ENCODE measurements at places on chromosomes 6 and 20. TPM values are rescaled to one million over a fixed set of nuclear protein-coding genes. Genes with fewer than 3 reads are reported as not detected.

GRCh38 chr6:42165016-42165415 is 8.1 kb upstream of the GUCA1A start:
- DNase-seq, result no peak

DNA sequence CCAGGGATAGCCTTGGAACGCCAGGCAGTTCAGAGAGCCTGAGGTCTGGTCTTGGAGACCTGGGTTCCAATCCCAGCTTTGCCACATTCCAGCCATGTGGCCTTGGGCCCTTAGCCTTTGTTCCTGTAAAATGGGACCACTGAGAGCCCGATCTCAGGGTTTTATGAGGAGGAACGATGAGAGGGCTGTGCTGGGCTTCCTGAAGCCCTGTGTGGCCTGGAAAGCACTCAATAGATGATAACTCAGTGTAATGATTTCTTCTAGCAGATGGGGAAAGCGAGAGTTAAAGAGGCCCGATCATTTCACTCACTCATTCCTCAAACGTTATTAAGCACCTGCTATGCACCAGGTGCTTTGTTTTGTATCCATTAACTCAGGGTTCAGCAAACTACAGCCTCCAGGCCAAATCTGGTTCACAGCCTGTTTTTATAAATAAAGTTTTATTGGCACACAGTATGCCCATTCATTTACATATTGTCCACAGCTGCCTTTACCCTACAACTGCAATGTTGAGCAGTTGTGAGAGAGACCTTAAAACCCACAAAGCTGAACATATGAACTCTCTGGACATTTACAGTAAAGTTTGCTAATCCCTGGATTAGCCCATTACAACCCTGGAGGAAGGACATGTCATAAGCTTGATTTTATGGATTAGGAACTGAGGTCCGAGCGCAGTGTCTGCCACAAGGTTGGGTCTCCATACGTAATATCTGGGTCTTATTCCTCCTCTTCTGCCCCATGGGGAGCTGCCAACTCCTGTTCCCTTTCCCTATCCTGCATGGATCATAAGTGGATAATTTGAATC is 90.4 kb downstream of the CEBPB start:
- no peak for DNase-seq

MCM9 gene
- 16.6 TPM for total RNA-seq

ZFP57 gene
- total RNA-seq, result 0.59 TPM

DNA sequence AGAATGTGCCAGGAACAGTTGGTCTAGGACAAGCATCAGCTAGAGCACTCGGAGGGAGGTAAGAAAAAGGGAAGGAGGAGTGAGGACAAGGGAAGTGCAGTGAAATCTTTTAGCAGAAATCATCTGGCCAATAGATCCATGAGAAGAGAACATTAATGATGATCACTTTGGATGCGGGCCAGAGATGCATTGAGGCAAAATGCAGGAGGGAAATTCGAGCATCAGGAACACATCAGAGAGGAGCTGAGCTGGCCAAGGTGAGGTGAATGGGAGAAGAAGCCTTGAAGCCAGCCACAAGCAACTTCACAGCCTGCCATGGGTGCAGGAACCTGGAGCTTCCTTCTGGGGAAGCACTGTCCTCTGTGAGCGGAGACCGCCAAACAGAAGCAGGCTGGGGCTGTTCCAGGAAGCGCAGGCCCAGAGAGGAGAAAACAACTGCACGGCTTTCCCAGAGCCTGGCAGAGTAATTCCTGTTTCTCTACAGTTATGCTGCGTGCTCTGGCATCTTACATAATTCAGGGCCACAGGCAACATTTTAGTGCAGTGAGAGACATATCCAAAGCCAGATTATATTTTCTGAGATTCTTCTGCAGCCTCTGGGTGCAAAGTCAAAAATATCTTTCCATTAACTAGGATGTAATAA is 143.8 kb downstream of the F13A1 start:
- no peak for DNase-seq

SEMG1 gene
- total RNA-seq, result 4.0 TPM

- DNase-seq, result no peak
Measured at GRCh38 chr20:58927490-58928061, 53.5 kb upstream of the NELFCD start.

LIN28B gene
- total RNA-seq, result 96.4 TPM

- DNase-seq, result no peak
Measured at GRCh38 chr6:347951-348859, 43.3 kb upstream of the IRF4 start.

FLRT3 gene
- 0.17 TPM for total RNA-seq

GRCh38 chr6:96940322-96940721 is 15.8 kb downstream of the KLHL32 start:
- DNase-seq, result no peak

GRCh38 chr6:101986476-101986875 is 593.0 kb downstream of the GRIK2 start:
- no peak for DNase-seq

PHACTR1 gene
- 11.7 TPM for total RNA-seq

- DNase-seq, result no peak
Measured at GRCh38 chr6:170084166-170084730, 206.6 kb downstream of the DLL1 start.

ARFGEF3 gene
- total RNA-seq, result 24.6 TPM

- no peak for DNase-seq
Measured at GRCh38 chr20:34956041-34956458, 382 bp downstream of the MYH7B start.

DNA sequence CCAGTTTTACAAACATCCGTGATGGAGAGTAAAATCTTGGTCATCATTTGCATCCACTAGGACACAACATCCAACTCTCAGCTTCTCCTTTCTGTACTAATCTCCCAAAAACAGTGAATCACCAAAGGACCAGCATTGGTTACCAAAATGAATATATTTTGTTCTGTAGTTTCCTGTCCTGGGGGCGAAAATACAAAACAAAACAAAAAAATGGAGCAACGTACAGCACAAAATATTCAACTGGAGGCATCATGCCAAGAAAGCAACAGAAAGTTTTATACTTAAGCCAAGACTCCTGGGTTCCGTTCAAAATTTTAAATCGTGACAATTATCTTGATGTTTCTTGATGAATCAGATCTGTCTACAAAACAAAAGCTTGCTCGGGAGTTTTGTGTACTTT is 126.6 kb upstream of the CCDC28A start:
- no peak for DNase-seq

GRCh38 chr6:16804546-16805242 is 43.4 kb upstream of the ATXN1 start:
- DNase-seq, result no peak
